Cortex of kidney (tissue), 1 donor: ENCODE measurements at places on chromosomes 4 and X.

- no peak for DNase-seq
Measured at GRCh38 chr4:68874507-68874906, 58.7 kb downstream of the UGT2B10 start.

GRCh38 chrX:110847334-110847733, 51.7 kb upstream of the CHRDL1 start:
- DNase-seq: no peak

DNA sequence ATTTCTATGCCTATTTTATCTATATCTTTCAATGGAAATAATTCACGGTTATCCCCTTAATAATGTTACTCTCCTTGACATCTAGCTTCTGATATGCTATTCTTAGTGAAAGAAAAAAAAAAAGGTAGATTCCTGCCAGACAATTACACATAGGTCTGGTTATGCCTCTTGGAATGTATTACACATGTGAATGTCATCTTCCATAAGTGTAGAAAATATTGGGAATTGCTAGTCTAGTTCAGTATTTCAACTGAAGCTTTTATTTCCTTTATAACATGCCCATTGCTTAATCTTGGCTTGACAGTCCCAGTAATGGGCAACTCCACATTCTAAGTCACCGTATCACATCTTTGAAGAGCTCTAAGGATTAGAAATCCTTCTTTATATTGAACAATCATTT, 25.4 kb upstream of the PPP1R2C start:
- no peak for DNase-seq

DNA sequence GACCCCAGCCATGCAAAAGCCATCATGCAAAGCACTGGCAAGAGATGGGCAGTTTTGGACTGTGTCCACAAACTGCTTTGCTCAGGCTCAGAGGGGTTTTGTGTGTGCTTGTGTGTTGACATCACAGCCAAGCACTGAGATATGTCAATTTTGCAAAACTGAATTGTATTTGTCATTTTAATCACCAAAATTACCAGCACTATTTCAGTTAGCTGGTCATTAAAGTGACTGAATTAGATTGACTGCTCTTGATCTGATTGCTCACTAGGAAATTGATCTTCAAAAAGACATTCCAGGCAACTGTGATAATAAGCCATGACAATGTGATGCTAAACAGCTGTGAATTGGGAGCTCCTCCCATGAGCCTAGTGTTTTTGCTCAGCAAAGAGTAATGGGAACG, 337.3 kb upstream of the GNPDA2 start:
- DNase-seq: no peak

DNA sequence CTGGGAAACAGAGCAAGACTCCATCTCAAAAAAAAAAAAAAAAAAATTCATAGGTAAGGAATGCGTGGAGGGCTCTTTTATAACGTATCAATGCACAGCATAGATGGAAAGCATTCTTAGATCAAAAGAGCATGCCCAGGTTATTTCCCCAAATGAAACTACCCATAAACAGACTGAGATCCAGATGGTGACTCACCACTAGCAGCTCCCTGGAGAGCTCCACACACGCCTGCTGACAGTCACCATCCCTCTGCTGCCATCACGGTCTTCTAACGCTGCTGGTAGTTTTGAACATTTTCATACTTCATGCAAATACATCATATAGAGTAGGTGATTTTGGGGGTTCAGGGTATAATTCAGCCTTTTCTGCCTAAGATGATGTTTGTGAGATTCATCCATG, 136.9 kb downstream of the ASMT start:
- no peak for DNase-seq

DNA sequence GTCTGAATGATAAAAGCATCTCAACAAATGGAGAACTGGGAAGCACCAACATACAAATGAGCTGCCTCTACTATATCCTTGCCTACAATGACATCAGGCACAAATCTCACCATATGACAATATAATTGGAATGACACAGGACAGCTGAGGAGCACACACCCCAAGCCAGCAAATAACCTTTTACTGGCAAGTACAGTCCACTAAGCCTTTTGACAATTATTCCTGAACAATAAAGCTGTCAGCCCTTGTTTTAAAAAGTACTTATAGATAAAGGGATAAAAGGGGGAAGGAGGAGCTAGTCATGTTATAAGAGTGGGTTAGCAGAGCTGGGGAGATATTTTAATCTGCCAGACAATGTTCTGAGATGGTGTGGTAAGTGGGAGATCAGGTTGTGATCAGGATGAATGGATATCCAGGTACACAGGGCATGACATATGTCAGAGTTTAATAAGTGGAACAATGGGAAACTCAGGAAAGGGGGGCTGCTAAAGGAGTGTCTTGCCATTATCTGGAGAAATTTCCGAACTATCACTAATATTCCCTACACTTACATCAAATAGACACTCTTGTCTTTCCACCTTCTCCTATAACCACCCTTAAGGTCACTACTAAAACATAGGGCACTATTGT, 127.6 kb downstream of the GPC3 start:
- no peak for DNase-seq

- no peak for DNase-seq
Measured at GRCh38 chr4:53061091-53061850, 199.2 kb downstream of the RASL11B start.

DNA sequence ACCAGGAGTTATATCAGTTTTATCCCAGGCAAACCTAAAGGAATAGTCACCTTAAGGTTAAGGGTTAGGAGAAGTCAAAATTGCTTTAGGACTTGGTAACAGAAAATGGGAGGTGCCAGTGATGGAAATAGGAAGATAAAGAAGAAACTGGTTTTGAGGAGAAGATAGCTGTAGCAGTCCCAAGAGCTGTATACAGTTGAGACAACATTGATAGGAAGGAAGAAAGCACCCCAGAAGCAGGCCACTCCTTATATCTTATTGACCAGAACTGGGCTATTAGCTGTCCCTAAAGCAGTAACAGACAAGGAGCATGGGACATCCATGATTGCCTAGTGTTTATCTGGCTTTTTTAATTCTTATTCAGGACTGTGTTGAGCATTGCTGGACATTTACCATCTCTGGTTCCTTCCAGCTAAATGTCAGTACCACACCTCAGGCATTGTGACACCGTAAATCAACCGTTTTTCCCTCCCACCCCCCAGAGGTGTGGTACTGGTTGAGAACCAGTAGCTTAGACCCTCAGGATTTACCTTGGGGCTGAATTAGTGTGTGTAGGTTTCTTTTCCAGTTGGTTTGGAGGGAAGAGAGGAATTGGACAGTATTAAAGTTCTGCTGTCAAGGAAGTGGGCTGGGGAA, 2.0 kb upstream of the PGRMC2 start:
- no peak for DNase-seq

GRCh38 chrX:30875957-30876356, 13.1 kb downstream of the TAB3 start:
- DNase-seq: no peak

- no peak for DNase-seq
Measured at GRCh38 chr4:78878031-78878430, 61.2 kb downstream of the PAQR3 start.

- no peak for DNase-seq
Measured at GRCh38 chr4:74230902-74231499, 73.1 kb downstream of the MTHFD2L start.

DNA sequence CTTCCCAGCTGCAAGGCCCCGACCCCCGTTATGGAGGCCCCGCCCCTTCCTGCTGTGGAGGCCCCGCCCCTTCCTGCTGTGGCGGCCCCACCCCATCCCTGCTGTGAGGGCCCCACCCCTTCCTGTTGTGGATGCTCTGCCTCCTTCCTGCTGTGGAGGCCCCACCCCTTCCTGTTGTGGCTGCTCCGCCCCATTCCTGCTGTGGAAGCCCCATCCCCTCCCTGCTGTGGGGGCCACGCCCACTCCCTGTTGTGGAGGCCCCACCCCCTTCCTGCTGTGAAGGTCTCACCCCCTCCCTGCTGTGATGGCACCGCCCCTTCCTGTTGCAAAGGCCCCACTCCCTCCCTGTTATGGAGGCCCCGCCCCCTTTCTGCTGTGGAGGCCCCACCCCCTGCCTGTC, 104.9 kb upstream of the PSAPL1 start:
- DNase-seq: no peak

DNA sequence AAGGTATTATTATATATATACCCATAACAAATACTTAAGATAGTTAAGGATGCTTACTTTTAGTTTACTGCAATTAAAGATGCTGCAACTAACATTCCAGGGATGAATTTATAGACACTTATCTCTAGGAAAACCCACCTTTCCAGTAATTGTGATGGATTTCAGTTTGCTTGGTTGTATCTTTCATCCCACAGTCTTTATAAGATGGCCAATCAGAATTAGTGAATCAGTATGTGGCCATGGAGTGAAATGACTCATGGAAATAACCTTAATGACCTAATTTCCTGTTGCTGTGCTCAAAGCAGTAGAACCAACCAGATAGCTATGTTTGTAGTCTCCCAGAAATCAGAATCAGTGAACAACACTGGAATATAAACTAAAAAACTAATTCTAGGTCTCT, 26.4 kb downstream of the MOSPD2 start:
- DNase-seq: no peak

- DNase-seq: no peak
Measured at GRCh38 chrX:67692246-67692645, 148.4 kb downstream of the AR start.

DNA sequence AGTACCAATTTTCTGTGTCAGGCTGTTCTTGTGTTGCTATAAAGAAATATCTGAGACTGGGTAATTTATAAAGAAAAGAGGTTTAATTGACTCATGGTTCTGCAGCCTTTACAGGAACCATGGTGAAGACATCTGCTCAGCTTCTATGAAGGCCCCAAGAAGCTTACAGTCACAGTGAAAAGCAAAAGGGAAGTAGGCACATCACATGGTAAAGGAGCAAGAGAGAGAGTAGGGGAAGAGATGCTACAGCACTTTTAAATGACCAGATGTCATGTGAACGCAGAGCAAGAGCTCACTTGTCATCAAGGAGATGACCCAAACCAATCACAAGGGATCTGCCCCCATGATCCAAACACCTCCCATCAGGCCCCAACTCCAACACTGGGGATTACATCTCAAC, 174.3 kb downstream of the ATP10D start:
- DNase-seq: no peak

GRCh38 chrX:3585719-3586118, 127.7 kb downstream of the PRKX start:
- DNase-seq: no peak

- DNase-seq: no peak
Measured at GRCh38 chr4:27412613-27413012, 552.0 kb downstream of the STIM2 start.

DNA sequence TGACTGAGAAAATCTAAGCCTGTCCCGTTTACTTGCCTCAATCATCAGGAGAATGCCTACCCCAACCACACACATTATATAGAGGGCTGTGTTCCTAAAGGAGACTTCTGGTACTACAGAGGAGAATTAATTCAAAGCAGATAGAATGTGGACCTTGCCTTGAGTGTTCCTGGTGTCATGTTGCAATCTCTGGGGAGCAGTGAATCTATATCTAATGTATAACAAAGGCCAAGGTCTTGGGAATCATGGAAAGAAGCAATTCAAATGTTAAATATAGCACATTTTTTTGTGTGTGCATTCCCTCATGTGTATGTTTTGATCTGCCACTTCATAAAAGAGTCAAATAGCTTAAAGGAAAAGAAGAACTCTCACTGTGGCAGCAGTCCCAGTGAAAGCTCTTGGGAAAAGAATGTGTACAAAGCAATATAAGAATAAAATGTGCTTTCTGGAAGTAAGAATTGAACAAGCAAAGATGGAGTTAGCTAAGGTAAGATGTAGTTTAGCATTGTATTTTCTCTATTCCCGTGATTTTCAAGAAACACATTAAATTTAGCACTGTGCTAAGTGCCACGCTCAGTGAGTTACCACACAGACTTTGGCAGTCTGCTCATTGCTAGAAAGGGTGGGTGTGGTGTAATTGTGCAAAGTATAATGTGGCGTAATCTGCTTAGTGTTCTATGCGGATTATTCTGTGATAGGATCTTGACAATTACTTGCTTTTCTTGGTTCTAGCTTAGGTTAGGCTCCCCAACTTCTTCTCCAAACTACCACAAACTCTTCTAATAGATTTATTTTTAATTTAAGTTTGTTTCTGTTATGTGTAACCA, 13.7 kb downstream of the ADH6 start:
- no peak for DNase-seq

GRCh38 chrX:48998391-48998790, 3.7 kb downstream of the GRIPAP1 start:
- no peak for DNase-seq

- DNase-seq: no peak
Measured at GRCh38 chrX:54492340-54492739, 3.7 kb downstream of the FGD1 start.

DNA sequence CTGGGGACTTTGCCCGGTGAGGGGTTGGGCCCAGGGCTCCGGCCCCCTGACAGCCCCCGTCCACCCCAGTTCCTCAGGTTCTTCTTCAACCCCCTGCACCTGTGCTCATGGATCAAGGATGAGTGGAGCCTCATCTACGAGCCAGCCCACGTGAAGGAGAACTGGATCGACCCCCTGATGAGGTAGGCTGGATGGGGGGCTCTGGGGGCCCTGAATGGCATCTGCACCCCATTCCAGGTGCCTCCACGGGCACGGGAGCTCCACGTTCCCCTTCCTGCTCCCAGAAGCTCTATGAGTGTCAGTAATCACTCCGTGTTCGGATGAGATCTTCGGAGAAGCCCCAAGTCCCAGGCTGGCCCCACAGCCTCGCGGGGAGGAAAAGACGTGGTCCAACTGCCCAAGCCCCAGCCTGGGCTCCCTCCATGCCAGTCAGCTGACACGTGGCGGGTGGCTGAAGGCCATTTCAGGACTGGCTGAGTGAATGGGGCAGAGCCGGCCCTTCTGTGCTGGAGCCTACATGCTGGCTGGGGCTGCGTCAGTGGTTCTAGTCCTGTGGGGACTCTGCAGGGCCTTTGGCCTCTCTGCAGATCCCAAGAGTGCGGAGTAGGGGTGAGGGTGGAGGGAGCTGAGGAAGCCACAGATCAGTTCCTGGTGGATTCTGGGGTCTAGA, 24.4 kb downstream of the CFAP99 start:
- no peak for DNase-seq

- no peak for DNase-seq
Measured at GRCh38 chr4:185894481-185894880, 82.5 kb upstream of the SORBS2 start.

DNA sequence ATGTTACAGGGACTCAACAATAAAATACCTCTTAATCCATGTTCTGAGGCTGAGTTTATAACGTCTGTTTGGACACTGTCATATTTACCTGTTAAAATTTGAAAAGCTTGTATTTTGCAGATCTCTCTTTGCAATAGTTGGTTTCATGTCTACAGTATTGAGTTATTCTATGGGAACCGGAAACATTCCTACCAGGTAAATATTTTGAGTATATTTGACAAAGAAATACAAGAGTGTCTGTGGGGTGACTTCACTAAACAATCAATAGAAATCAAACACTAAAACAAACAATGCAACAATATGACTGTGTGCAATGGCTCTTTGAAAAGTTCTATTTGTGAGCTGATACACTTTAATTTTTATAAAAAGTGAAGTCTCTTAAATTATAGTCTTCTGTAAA, 47.7 kb upstream of the CXCL8 start:
- no peak for DNase-seq

DNA sequence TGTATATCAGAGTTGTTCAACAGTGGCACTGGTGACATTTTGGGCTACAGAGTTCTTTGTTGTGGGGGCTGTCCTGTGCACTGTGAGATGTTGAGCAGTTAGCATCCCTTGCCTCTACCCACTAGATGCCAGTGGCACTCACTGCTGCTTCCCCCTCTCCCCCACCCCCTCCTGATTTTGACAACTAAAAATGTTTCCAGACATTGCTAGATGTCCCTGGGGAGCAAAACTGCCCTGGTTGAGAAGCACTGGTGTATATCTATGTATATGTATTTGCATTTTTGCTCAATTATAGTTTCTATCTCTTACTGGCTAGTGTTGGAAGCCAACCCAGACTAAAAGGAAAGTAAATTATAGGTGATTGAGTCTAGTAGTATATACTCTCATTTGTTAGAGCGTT, 2.4 kb downstream of the TMEM131L start:
- DNase-seq: no peak
